ENCODE measurements at places on chromosomes 12 and 14.

DNA sequence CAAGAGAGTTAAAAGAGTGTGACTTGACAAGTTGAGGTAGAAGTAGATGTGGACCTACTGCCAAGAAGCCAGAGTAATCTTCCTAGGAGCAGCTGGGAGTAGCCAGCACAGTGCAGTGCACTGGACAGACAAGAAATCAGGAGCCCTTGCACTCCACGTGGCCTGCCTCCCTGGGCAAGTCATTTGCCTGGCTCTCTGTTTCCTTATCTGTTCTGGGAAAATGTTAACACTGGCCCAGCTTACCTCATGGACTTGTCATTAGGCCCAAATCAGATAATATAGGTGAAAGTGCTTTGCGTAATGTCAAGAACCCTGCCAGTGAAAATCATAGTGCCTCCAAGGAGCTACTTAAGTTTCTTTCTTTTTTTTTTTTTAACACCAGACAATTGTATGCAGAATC is 19.2 kb downstream of the SLC7A8 start:
- DNase-seq, result no peak

DNA sequence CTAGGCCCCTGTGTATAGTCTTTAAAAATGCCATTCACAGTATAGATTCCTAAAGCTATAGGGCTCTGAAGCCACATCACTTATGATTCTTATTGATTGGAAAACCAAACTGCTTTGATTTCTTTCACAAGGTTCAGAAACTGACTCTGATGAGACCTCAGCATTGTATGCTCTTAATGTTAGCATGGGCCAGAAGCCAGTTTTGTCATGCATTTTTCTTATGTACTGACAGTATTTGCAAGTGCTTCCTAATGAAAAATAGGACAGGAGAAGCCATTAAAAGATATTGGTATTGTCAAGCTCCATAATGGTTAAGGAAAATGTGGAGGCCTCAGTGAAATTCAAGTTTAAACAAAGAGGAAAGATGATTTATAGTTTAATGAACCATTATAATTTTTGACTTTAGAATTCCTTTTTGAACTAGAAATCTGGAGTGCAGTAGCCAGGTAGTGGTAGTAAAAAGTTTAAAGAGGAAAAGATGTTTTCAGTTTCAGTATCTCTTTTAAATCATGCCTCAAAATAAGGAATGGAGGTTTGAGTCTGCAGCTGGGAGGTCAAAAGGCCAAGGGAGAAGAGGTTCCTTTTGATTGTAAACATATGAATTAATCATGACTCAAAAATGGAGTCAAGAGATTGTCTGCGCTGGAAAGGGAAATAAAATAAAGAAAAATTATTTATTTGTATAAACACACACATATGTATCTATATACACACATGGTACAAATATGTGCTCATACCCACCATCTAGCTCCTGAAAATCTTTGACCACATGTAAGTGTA is 388.1 kb upstream of the PRICKLE1 start:
- DNase-seq, result no peak

- no peak for DNase-seq
These were observed 12.7 kb downstream of the JAG2 start for GRCh38 chr14:105155681-105156413.

DNA sequence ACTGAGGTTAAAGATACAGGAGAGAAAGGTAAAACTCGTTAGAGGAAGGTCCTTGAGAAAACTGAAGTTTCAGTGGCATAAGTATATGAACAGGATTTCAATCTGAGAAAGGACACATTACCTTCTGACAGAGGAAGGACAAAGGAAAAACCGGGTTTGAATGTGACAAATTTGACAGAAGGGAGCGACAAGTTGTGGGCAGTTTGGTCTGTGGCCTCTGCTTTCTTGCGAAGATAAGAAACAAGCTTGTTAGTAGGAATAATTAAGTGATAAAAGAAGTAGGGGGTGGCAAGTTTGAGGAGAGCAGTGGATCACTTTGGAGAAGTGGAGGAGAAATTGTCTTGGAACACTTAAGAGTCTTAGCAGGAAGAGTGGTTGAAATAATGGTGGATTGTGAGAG is 5.1 kb downstream of the MON2 start:
- no peak for DNase-seq

DNA sequence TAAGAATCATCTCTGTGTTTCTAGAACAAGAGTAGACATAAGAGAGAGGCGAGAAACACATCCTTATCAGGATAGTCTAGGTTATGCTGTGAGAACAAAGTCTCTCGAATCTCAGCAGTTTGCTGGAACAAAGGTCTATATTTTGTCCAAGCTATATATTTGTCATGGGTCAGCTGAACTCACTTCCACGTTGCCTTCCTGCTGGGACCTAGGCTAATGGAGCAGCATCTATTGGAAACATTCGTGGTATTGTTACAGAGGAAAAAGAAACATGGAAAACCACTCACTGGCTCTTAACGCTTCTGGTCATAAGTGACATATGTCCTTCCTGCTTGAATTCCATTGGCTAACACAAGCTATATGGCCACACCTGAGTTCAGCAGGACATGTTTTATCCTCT is 112.6 kb upstream of the DYRK2 start:
- no peak for DNase-seq

DNA sequence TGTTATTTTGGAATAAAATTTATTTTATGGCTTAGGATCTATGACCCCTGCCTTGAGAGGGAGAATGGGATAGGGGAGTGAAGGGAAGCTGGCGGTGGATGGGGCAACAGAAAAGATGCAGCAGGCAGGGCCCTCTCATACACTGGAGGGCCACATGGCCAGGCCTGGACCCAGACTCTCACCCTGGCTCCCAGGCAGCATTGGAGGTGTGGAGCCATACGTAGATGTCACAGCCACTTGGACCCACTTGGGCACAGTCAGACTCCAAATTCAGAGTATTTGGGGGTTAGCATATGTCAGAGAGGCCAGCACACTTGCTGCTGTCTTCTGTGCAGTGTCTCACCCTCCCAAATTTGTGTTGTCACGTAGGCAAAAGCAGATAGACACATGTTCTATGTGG is 6.5 kb downstream of the NAB2 start:
- no peak for DNase-seq

GRCh38 chr12:89206390-89206789 is 145.9 kb downstream of the DUSP6 start:
- DNase-seq, result no peak

- no peak for DNase-seq
These were observed 40.7 kb upstream of the HDAC7 start for GRCh38 chr12:47860279-47860841.

DNA sequence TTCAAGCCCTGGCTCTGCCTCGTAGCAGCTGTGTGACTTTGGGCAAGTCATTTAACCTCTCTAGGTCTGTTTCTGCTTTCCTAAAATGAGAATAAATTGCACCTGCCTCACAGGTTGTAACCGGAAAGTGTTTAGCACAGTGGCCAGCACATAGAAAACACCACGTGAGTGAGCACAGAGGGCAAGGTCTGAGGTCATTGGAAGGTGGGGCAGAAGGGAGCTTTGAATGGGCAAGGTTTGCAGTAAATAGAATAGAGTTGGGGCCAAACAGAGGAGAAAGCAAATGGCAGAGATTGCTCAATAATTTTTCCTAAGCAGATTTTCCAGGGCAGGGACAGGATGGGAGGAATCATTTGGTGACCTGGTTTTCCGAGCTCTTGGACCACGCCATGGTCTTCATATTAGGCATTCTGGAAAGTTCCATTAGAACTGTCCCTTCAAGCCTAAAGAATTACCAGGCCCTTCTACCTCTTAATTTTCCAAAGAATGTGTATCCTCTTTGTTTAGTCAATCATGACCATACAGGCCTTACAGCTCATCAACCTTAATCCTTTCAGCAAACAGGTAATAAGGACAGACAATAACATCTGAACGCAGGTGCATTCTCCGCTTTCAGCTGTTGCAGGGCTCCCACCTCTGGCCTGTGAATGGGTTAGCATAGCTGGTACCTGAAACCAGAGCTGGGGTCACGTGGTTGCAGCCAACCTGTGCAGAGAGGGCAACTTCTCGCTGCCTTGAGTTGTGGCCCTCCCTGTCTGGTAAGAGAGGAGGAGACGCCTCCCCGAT is 53.8 kb downstream of the VWF start:
- DNase-seq, result no peak

DNA sequence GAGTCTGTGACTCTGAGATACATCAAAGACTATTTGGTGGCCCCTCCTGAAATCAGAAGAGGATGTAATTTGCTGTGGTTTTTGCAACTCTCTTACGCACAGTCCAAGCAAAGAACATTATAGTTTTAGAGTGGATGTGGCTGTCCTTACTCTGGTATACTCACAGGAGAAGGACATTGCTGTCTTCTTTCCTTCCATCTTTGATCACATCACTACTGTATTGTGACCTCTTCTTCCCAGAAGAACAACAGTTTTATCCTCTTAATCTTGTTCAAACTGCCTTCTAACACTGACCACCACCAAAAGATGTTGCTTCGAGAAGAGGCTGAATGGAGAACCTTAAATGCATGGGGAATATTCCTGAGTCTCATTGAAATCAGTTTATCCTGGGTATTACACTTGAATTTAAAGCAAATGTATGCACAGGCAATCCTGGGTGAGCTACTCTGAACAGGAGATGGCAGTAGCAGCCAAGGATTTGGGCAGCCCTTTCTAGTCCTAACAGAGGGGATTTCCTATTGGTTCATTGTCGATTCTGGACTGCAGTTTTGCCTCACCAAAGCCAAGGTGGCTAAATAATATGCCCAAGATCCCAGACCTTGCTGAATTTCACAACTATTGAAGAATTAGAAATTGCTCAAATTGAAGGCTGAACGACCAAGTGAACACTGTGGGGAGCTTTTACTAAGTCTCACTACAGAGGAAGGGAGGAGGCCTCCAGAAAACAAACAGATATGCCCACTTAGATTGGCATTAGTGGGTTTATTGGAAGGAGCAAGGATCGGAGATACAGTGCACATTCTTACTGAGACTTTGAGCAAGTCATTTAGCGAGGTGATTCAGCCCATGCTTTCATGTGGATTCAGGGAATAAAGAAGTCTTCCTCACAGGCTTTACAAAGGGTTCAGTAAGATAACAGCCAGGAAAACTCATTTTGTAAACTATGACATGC is 282.8 kb downstream of the PAWR start:
- no peak for DNase-seq

GRCh38 chr14:95092723-95093122 is 64.6 kb downstream of the DICER1 start:
- no peak for DNase-seq

DNA sequence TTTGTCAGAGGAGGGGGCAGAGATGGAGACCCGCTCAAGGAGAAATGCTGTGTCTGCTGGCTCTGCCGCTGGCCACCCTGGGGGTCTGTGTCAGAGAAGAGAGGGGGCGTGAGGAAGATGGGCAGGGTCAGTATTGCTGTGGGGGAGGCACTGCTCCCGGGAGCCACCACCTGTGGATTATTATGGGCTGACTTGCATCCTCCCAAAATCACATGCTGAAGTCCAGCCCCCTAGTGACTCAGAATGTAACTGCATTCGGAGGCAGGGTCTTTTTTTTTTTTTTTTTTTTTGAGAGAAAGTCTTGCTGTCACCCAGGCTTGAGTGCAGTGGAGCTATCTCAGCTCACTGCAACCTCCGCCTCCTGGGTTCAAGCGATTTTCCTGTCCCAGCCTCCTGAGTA is 12.3 kb downstream of the ABCD4 start:
- DNase-seq, result no peak

- DNase-seq, result no peak
These were observed 19.8 kb downstream of the STYK1 start for GRCh38 chr12:10654003-10654402.

DNA sequence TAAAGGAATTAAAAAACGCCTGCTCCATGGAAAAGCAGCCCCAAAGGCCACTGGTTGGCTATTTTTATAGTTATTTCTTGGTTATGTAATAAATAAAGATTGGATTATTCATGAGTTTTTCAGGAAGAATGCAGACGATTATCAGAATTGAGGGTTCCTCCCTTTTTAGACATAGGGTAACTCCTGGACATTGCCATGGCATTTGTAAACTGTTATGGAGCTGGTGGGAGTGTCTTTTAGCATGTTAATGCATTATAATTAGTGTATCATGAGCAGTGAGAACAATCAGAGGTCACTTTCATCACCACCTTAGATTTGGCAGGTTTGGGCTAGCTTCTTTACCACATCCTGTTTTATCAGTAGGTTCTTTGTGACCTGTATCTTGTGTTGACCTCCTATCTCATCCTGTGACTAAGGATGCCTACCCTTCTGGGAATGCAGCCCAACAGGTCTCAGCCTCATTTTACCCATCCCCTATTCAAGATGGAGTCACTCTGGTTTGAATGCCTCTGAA is 728.7 kb downstream of the GALC start:
- DNase-seq, result no peak

DNA sequence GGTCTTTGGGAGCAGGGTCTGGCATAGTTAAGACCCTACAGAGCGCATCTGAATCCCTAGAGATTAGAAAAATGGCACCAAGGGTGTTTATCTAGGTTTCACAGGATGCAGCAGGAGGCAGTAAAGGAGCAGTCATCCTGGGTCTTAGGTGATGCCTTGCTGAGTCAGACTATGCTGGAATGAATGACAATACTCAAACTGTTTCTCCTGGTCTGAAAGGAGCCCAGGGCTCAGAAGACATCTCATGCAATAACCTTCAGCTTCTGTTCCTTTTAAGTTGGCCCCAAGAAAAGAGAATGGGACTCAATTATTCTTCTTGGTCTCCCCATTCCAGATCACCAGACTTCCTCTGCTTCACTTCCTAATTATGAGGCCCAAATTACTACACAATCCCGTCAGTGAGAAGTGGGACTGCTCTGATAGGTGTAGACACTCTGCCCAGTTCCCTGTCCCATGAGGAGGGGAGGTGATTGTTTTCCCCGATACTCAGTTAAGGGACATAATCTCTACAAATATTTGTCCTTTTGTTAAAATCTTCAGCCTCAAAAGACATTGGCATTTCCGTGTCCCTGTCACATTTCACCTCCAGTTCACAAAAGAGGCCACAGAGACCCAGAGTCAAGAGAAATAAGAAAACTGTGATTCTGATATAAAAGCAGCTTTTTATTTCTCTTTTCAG is 14.8 kb upstream of the APOF start:
- no peak for DNase-seq

- DNase-seq, result no peak
These were observed 111.3 kb downstream of the DYRK2 start for GRCh38 chr12:67759829-67760228.

GRCh38 chr14:101231828-101232227 is 328.3 kb upstream of the RTL1 start:
- DNase-seq, result no peak

Measured in stimulated activated CD4-positive, alpha-beta T cell treated with anti-CD3 and anti-CD28 coated beads, Interleukin-15, amount 100 ng/mL, for 1 hour (primary cell).